ENCODE measurements at places on chromosomes 1 and 21.
A peak's percentile ranks its signal among the peaks of the same experiment; 100 is the strongest.

DNA sequence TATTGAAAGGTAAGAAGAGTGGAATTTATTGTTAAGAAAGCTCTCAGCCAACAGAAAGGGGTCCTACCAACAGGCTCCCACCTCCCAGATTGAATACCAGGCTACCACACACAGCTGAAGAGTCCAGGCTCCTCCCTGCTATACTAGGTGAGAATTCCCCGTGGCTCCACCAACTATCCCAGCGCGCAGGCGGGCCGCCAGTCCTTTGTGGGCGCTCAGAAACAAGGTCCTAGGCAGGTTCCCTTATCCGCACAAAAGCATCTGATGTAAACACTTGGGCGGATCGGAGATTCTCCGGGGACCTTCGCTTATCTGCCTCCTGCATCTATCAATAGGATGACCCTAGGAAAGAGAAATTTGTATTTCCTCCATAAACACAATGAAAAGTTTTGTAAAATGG lies 423.9 kb upstream of the ADGRL4 start:
- DNase-seq, result no peak

GRCh38 chr1:38671221-38671620 lies 188.4 kb downstream of the RRAGC start:
- no peak for DNase-seq

DNA sequence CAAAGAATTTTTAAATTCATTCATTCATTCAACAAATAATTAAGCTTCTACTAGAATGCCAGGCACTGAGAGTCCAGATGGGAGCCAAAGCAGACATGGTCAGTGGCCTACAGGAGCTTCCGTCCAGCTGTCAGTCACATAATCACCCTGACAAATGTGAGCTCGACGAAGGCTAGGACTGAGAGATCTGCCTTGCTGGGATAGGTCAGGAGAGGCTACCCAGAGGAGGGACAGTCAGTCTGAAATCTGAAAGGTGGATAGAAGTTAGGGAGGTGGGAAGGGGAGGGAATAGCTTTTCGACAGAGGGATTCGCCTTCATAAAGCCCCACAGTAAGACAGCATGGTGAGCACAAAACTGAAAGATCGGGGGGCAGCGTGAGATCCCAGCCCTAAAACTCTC lies 8.3 kb downstream of the EPHX1 start:
- no peak for DNase-seq

- DNase-seq, result peak; percentile 6
These were observed 26.4 kb downstream of the LRRC8B start for GRCh38 chr1:89550995-89551394.

DNA sequence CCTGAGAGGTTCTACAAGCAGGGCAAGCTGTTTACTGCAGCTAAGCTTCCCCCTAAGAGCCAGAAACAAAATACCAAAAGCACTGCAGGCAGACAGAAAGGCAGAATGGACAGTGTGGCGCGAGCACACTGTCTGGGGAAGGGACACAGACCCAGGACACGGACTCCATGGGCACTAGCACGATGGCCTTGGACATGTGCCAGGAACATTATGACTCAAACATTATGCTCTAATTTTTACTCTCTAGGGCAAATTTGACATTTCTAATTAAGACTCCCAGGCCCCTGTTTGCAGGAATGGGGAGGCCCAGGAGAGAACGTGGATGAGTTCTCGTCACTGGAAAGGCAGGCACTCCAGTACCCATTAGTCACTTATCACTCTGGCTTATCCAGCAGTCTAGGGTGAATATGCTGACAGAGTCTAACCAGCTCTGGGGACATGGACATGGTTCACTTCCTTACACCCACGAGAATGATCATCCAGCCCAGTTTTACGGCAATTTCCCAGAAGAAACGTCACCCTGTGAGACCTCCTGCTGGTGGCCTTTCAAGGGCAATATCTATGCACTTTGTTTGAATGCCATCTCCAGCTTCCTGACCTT lies 45.1 kb downstream of the CAPN8 start:
- no peak for DNase-seq

- DNase-seq, result no peak
These were observed 10.4 kb downstream of the STYXL2 start for GRCh38 chr1:167104256-167104633.

DNA sequence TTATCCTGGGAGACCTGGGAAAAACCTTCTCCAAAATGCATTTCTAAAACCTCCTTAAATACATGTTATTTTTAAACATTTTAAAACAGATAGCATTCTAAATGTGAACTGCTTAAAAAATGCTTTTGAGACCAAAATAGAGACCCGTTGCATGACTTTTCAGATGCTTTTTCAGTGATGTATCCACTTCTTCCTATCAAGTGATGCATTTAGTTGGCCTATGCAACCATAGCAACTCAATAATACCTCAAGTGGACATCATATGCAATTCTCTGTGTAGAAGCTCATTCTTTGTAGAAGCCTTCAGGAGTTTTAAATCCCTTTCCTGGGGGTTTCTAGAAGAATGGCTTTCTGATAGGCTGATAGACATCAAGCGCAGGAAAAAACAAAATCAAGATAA lies 94.5 kb upstream of the RAVER2 start:
- no peak for DNase-seq

- DNase-seq, result no peak
These were observed 25.0 kb downstream of the GORAB start for GRCh38 chr1:170556917-170557316.

DNA sequence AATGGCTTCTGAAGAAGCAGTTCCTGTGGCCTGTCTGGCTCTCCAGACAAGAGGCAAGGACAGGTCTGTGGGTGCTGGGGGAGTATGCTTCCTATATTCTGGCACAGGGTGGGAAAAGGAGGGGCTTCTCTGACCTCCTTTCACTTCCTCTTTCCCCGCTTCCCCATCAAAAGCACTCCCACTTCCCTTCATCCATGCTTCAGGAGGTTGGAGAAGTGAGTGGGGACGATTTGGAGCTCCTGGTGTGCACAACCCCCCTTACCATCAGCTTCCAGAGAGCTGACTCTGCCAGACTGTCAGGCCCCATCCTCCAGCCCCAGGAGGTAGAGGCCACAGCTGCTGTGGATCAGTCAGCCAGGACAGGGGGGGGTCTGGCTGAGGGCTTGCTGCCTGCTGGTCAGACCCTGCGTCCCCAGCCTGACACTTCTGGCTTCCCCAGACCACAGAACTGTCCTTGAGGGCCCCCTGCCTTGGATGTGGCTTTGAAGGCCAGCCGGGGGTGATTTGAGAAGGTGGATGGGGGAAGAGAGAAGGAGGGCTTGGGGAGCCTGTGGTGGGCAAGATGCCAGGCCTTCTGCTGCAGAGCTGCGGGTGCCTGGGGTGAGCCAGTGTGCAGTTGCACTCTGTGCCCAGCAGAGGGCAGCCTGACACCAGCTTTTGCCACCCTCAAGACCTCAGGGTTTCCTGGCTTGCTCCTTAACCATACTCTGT lies 21.5 kb upstream of the TMEM222 start:
- peak; percentile 73 for DNase-seq

DNA sequence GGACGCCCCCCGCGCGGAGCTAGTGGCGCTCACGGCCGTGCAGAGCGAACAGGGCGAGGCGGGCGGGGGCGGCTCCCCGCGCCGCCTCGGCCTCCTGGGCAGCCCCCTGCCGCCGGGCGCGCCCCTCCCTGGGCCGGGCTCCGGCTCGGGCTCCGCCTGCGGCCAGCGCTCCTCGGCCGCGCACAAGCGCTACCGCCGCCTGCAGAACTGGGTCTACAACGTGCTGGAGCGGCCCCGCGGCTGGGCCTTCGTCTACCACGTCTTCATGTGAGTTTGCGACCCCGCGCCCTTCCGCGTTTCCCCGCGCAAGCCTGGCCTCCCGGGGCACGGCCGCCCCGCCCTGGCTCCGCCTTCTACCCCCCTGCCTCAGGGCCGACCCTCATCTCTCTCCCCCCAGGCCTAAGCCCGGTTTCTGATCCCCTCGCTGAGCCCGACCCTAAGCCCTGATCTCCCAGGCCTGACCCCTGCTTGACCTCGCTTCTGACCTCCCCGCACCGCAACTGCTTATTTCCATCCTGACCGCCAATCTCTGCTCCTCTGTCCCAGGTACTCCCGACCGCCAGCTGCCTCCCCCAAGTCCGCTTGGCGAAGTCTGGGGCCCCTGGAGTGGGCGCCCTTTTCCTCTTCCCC lies 669 bp downstream of the KCNQ4 start:
- DNase-seq, result peak; percentile 26

- no peak for DNase-seq
These were observed 57.8 kb upstream of the ERRFI1 start for GRCh38 chr1:8083739-8084484.

DNA sequence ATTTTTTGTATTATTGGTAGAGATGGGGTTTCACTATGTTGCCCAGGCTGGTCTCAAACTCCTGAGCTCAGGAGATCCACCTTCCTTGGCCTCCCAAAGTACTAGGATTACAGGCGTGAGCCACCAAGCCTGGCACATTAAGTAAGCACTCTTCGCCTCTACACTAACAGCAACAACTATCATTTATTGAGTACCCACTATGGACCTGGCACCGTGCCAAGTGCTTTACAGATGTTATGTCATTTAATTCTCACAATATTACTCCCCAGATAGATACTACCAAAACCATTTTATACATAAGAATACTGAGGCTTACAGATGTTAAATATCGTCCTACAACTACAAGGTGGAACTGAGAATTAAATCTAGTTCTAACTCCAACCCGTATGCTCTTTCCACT lies 50.1 kb downstream of the TUT4 start:
- DNase-seq, result no peak
